ENCODE measurements at places on chromosomes 16 and 17. TPM values are rescaled to one million over a fixed set of nuclear protein-coding genes. Genes with fewer than 3 reads are reported as not detected.
A peak's percentile ranks its signal among the peaks of the same experiment; 100 is the strongest.

DNA sequence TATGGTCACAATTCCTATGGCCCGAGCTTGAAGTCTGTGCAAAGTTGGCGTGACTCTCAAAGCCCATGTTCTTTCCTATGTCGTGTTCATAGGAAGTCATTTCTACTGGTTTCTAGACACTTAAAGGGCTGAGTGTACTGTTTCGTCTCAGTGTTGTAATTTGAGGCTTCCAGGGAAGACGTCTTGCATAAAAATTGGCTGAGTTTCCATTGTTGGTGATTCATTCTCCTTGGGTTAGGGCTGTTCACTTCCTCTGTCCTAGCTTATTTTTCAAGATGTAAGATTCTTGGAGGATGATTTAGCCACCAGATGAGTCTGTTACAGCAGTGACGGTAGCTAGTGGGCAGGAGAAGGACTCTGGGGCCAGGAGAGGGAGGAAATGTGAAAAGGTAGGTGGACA is 43.1 kb downstream of the PIK3R5 start:
- DNase-seq, result no peak
- H3K27ac ChIP-seq, result no peak overlapping the region
- peaks cover 27% of the 10 kb centered on the region for H3K27me3 ChIP-seq
- no peaks in the 10 kb centered on the region for H3K36me3 ChIP-seq

DNA sequence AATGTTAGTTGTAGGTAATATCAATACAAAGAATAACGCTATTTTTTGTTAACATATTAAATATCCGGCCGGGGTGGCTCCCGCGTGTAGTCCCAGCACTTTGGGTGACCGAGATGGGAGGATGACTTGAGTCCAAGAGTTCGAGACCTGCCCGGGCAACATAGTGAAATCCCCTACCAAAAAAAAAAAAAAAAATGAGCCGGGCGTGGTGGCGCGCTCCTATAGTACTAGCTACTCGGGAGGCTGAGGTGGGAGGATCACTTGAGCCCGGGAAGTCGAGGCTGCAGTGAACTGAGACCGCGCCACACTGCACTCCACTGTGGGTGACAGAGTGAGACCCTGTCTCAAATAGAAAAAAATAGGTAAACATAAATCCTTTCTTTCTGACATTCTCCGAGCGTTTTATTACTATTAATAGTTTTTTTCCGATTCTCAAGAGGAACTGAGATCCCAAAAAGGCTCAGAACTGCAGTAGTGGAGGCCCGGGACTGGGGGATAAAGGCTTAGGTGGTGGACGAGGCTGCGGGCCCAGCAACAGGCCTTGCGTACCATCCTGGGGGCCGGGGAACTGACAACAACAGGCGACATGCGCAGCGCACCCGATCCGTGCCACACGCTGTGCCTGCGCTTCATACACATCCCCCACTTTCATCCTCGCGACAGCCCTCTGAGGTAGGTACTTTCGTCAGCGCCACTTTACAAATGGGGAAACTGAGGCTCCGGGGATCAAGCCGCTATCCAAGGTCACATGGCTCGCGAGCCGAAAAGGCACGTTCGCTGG is 919 bp downstream of the N4BP1 start:
- peaks cover 51% of the 10 kb centered on the region for H3K4me1 ChIP-seq
- H3K27ac ChIP-seq, result peak overlapping the region; percentile 89
- no peaks in the 10 kb centered on the region for H3K36me3 ChIP-seq
- peak; percentile 32 for DNase-seq
- H3K27me3 ChIP-seq, result no peaks in the 10 kb centered on the region
- H3K4me3 ChIP-seq, result peak overlapping the region; percentile 94

GRCh38 chr17:83131401-83132011 is 52.1 kb downstream of the METRNL start:
- no peak for DNase-seq
- no peaks in the 10 kb centered on the region for H3K4me1 ChIP-seq
- H3K4me3 ChIP-seq, result no peak overlapping the region
- H3K27ac ChIP-seq, result no peak overlapping the region
- H3K36me3 ChIP-seq, result no peaks in the 10 kb centered on the region
- H3K27me3 ChIP-seq, result no peaks in the 10 kb centered on the region

GRCh38 chr17:63139356-63139755 is 173.3 kb downstream of the TANC2 start:
- H3K36me3 ChIP-seq, result no peaks in the 10 kb centered on the region
- H3K4me3 ChIP-seq, result no peak overlapping the region

GRCh38 chr17:80083136-80083661 is 18.2 kb upstream of the GAA start:
- no peaks in the 10 kb centered on the region for H3K36me3 ChIP-seq
- H3K27me3 ChIP-seq, result no peaks in the 10 kb centered on the region
- H3K27ac ChIP-seq, result no peak overlapping the region

DNA sequence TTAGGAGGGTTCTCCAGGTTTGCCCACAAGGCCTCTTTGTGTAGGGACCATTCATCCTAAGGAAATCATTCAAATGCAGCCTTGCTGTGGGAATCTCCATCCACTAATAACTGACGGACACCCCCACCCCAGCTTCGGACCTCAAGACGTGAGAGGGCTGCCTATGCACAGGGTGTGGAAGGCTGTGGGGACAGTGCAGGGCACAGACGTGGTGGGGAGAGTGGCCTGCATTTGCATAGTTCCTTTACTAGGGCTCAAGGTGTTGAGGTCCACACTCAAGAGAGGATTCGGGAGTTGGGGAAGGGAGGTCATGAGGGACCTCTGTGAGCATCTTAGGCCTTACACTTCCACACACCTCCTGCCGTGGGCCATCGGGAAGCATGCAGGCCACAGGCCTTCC is 9.8 kb downstream of the DUSP3 start:
- peak overlapping the region; percentile 56 for H3K27ac ChIP-seq
- no peaks in the 10 kb centered on the region for H3K27me3 ChIP-seq
- no peak for DNase-seq

The MAP2K6 gene
- 2.8 TPM for total RNA-seq

The GNGT2 gene
- total RNA-seq, result 1.7 TPM

The ODAD4 gene
- 0.68 TPM for total RNA-seq

All from heart right ventricle (tissue), 16 donors.